ENCODE measurements at places on chromosomes 16 and 17. TPM values are rescaled to one million over a fixed set of nuclear protein-coding genes. Genes with fewer than 3 reads are reported as not detected.

Gene CCDC43
- total RNA-seq = 23.0 TPM

GRCh38 chr17:46986366-46986765 lies 7.3 kb upstream of the RPRML start:
- DNase-seq = no peak

DNA sequence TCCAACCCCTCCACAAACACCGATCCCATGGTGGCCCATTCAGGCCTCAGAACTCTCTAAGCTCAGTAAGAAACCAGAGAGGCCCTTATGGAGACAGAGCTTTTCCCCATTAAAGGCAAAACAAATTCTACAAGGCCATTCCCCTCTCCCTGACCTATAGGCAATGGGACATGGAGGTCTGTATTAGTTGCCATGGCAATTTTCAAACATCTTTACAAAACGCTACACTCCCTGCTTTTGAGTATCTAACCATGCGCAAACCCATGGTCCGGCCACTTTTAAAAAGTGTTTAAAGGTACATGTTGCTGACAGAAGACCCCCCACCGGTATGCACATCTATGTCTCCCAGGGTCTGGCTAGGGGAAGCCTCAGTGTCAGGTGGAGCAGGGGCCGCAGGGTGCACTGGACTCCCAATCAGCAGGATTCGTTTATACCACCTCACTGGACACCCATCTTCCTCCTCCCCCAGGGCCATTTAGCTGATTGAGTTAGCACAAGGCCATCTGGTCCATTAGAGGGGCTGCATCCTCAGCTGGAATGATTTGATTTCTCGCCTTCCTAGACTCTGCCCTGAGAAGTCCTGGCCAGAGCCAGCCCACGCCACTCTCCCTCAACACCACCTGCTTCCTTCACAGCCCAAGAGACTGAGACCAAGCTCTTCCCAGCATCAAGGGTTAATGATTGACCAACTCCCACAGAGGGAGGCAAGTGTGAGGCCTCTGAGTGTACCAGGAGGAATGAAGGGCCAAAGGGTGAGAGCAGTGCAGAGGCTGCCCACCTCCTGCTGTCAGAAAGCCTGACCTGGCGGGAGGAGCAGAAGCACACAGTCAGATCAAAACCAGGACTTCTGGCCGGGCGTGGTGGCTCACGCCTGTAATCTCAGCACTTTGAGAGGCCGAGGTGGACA lies 10.9 kb downstream of the ACLY start:
- no peak for DNase-seq

Gene CACNG3
- total RNA-seq = not detected
